ENCODE measurements at places on chromosomes 2 and 18.
A peak's percentile ranks its signal among the peaks of the same experiment; 100 is the strongest.

DNA sequence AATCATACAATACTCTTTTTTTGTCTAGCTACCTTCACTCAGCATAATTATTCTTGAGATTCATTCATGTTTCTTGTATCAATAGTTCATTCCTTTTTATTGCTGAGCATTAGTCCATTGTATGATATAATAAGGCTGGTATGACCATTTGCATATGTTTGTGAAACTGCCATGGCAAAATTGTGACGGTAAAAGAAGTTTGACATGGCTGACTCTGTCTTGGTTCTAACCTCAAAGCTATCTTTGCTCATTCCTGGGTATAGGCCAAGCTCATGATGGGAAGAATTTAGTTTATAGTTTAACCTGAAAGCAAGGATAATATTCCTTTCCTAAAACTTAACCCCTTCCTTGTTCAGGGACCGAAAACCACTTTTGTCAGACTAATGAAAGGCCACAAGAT, 46.4 kb downstream of the COMMD1 start:
- DNase-seq: no peak

DNA sequence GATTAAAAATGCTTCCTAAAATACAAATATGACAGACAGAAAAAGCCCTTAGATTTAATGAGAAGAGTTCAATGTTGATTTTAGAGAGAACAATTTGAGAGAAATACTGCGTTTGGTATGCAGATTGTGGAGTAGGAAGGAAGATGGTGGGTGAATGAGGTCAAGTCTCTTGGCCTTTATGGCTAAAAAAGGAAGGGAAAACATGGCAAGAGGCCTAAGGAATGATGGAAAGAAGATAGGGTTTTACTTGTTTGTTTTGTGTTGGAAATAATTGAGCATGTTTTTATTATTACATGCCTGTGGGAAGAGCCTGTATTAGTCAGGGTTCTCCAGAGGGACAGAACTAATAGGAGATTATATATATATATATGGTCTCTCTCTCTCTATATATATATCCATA, 318.1 kb downstream of the TRIB2 start:
- DNase-seq: no peak

DNA sequence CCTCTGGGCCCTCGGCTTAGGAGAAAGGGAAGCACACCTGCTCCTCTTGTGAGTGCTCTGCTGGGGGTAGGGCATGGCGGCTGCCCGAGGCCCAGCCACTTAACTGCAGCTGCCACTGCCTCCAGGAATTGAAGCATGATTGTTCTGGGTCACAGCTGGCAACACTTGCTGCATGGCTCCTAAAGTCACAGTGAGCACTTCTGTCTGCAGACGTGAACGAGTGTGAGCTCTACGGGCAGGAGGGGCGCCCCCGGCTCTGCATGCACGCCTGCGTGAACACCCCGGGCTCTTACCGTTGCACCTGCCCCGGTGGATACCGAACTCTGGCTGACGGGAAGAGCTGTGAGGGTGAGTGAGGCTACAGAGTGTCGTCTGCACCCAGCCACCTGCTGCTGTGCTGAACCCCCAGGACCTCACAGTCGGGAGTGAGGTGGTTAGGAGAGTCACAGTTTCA, 44.4 kb downstream of the FBLN7 start:
- peak; percentile 48 for DNase-seq

DNA sequence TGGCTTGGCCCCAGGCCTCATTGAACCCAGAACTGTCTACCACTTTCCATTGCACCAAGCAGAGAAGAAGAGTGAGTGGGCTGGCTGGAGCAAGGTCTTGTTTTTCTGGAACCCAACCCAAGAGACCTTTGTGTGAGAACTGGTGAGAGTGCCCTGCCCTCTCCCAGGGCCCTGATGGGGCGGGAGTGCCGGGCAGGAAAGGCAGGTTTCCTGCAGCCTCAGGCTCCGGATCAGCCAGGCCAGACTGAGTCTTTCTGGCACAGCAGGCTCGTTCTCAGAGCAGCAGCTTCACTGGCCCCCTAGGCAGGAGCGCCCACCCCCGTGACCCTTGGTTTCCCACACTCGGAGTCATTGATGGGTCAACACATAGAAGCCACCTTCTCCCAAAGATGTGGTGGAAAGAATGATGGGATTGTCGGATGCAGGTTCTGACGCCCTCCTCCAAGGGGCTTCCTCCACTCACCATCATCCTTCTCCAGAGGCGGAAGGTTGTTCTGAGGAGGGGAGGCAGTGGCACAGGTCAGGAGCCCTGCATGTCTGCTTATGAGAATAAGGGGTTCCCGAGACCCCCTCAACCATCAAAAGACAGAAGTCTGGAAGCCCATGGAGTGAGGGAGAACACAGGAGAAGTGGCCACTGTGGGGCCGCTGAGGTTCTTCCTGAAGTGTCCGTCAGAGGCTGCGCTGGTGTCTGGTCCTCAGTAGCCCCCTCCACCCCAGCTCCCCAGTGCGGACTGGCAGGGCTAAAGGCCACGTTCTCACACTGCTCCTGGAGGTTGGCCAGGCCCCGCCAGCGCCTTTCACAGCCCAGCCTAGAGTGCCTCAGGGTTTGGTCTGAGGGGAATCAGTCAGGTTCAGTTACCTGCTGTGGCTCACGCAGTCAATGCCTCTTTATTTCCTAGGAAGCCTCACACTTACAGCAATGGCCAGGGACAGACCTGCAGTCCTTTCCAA, 62.8 kb upstream of the LAPTM4A start:
- DNase-seq: no peak

DNA sequence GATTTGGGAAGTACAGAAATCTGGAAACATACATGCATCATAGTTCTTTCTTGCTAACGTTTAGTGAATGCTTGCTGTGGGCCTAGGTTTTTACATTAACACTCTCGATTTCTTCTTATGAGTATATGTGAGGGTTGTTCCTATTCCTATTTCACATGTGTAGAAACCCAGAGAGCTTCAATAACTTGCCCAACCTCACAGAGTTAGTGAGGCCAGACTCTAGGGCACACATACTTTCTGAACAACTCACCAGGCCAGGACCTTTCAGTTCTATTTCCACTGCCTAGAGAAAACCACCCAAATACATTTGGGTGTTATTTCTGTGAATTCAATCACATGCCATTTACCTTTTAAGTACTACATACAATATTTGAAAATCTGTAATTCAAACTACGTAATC, 8.2 kb upstream of the KCTD1 start:
- DNase-seq: no peak

DNA sequence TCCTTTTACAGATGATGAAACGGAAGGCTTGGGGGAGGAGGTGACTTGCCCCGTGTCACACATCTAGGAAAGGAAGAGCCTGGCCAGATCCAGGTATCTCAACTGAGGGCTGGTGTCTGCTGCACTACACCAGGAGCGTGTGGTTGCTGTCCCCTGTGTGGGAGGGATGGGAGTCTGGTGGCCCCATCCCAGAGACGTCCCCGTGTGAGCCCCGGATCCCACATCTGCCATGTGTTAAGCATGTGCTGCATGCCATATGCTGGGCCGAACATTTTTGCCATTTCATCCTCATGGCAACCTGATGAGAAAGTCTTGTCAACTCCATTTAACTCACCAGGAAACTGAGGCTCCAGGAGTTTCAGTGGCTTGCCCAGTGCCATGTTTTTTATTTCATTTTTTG, 4.2 kb downstream of the GAREM2 start:
- DNase-seq: no peak

DNA sequence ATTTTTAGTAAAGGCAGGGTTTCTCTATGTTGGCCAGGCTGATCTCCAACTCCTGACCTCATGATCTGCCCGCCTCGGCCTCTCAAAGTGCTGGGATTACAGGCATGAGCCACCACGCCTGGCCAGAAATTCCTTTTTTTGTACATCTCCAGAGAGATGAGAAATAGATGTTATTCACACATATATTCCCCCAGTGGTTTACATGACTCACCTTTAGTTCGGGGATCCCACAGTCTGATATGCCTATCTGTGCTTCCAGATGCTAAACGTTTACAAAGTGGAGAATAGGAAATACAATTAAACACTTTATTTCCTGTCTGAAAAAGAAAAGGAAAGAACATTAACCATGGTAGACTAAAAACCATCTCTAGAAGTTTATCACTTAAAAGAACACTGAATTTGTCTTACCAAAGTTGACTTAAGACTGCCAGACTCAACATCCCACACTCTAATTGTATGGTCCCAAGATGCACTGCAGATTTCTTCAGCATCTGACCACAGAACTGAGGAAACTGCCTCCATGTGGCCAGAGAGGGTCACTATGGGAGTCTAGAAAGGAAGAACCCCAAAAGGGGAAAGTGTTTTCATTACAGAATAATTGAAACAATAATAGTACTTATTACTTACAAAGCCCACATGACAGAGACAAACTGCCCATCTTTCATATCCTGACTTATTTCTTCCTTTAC, 12.6 kb upstream of the ICA1L start:
- DNase-seq: no peak

- DNase-seq: no peak
These were observed 7.1 kb downstream of the CAPN13 start for GRCh38 chr2:30800159-30800558.

- no peak for DNase-seq
These were observed 217.0 kb downstream of the TWIST2 start for GRCh38 chr2:239064891-239065290.

DNA sequence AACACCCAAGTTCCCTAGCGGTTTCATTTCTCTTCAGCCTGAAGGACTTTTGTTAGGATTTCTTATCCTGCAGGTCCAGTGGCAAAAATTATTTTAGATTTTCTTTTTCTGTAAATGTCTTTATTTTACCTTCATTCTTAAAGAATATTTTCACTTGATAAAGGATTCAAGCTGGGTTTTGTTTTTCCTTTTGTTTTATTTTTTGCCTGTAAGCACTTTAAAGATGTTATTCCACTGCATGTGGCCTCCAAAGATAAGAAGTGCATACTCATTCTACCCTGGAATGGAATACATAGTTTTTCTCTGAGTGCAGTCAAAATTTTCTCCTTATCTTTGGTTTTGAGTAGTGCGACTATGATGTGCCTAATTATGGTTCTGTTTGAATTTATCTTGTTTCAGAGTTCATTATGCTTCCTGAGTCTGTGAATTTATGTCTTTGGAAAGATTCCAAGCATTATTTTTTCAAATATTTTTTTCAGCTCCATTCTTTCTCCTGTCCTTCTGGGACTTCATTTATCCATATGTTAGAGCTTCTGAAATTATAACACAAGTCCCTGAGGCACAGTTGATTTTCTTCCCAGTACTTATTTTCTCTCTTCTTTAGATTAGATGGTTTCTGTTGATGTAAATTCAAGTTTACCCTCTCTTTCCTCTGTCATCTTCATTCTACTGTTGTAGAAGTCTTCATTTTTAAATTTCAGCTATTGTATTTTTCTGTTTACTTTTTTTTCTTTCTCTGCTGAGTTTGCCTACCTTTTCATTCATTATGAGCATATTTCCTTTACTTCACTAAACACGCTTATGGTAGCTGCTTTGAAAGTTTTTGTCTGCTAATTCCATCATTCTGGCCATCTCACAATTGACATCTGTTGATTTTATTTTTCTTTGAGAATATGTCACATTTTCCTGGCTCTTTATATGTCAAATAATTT, 69.6 kb downstream of the MAPRE2 start:
- DNase-seq: no peak

DNA sequence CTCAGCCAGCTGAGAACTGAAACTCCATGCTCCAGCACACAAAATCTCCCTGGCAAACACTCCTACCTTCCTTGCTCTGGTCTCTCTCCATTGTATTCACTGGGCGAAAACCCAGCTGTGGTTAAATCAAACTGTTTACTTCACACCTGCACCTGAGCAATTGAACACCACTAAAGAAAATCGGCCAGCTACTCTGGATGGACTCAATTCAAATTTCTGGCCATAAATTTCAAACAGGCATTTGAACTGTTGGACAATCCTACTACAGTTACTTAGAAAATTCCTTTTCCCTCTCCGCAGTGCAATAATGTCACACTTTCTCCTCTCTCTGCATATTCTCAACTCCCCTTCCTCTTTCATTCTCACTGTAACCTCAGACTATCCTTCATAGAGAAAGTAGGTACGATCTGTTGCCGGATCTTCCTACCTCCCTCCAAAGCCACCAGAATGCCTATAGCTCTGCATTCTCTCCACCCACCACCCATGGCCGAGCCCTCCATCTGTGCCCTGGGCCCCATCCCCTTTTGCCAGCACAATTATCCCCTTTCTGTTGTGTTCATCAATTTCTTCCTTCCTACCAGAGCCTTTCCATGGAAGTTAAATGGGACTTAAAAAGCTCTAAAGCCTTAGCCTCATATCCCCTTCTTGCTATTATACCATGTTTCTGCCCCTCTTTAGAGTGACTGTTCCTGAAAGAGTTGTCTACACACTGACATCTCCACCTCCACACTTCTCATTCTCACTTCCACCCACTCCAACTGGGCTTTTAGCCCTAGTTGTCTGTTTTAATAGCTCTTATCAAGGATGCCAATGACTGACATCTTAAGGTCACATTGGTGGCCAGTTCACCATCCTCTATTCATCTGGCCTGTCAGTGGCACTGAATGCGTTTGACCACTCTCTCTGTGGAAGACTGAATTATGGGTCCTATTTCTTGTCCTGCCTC, 127.5 kb upstream of the SLC1A4 start:
- no peak for DNase-seq

- DNase-seq: no peak
These were observed 192.1 kb upstream of the CHST9 start for GRCh38 chr18:27377251-27377650.

DNA sequence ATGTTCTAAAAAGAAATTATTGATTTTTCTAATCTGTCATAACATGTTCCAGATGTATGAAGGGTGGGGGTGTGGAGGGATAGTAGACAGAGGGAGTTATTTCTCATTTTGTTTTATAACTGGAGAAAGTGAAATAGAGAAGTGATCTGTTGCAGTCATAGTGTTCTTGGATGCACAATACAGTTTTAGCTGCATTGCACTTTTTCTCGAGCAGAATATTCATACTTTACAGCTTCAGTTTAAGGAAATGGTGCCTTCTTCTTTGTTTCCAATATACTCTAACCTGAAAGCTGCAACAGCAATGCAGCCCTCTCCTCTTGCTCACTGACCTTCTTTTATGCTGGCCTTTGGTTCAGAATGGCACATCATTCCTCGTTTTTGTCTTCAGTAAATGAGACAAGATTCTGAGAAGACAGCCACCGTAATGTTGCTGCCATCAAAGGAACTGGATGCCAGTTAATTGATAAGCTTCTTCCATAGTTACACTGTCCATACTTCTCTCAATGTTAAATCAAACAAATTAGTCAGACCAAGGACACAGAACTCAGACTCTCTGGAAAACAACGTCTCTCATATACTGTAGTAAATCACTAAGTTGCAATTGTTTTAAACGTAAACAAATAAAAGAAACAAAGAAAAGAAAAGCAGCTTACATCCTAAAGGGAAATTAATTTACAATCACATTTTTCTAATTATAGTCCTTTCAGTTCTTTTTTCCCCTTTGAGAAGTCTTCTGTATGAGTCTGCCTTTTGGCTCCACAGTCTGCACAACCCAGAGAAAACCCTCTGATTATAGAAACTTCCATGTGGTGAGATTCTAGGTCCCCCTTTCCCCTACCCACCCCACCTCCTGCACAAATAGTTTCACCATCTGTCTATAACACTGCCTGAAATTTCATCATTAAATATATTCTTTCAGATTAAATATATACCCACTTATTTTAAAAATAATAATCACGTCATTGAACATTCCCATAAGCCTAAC, 97.4 kb upstream of the UGP2 start:
- DNase-seq: no peak

GRCh38 chr2:36541891-36542595, 55.9 kb downstream of the FEZ2 start:
- DNase-seq: no peak
